ENCODE measurements at places on chromosomes 4 and X.

GRCh38 chrX:2664502-2664901 is 26.6 kb upstream of the CD99 start:
- no peak for DNase-seq

DNA sequence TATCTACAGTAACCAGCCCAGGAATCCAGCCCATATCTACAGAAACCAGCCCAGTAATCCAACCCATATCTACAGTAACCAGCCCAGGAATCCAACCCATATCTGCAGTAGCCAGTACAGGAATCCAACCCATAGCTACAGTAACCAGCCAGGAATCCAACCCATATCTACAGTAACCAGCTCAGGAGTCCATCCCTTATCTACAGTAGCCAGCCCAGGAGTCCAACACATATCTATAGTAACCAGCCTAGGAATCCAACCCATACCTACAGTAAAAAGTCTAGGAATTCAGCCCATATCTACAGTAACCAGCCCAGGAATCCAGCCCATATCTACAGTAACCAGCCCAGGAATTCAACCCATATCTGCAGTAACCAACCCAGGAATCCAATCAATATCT is 445.0 kb upstream of the BOD1L1 start:
- no peak for DNase-seq

DNA sequence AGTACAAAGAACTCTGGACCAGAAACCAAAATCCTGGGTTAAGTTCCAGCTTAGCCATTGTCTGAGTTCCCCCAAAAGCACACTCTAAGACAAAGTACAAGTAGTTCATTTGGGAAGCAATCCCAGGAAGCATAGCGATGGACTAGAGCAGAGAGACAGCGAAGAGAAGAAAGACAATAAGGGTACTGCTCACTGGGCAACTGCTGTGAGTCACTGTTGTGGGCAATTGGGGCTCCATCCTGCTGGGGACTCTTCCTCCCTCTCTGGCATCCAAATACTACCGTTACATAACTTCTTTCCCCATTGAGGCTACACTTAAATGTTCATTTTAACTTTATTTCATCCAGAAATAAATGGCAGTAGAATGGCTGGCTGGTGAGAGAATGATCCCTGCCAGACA is 14.1 kb downstream of the SRPX start:
- no peak for DNase-seq

GRCh38 chrX:72083291-72083690 is 48.4 kb downstream of the RTL5 start:
- DNase-seq: no peak

DNA sequence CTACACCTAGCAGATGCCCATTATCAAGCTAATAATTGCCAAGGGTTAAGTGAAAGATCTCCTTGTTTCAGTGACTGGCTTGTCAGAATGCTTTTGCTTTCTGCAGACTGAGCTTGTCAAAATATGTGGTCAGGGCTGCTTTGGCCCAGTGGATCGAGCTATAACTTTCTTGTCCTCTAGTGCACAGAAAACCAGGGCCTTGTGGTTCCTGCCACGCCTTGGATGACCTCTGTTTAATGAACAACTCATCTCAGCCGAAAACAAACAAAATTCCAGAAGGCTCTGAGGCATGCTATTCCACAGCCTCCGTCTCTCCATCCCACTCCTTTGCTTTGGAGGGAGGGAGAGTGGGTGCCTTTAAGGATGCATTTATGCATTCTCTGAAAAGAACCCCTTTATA is 11.3 kb downstream of the EVC start:
- DNase-seq: no peak

GRCh38 chrX:49951524-49952193 is 29.3 kb downstream of the CLCN5 start:
- DNase-seq: no peak

GRCh38 chrX:32571579-32571978 is 639.8 kb downstream of the DMD start:
- DNase-seq: no peak

GRCh38 chr4:76659103-76659490 is 224.1 kb downstream of the SHROOM3 start:
- DNase-seq: no peak

GRCh38 chr4:31374256-31374960 is 654.2 kb downstream of the PCDH7 start:
- DNase-seq: no peak

GRCh38 chrX:16953606-16954211 is 7.3 kb downstream of the REPS2 start:
- no peak for DNase-seq

GRCh38 chrX:50327235-50327634 is 122.7 kb downstream of the CCNB3 start:
- no peak for DNase-seq

- DNase-seq: no peak
Observed at GRCh38 chr4:65789805-65790204, 119.5 kb upstream of the EPHA5 start.

- DNase-seq: no peak
Observed at GRCh38 chrX:139905051-139905450, 27.8 kb downstream of the ATP11C start.

DNA sequence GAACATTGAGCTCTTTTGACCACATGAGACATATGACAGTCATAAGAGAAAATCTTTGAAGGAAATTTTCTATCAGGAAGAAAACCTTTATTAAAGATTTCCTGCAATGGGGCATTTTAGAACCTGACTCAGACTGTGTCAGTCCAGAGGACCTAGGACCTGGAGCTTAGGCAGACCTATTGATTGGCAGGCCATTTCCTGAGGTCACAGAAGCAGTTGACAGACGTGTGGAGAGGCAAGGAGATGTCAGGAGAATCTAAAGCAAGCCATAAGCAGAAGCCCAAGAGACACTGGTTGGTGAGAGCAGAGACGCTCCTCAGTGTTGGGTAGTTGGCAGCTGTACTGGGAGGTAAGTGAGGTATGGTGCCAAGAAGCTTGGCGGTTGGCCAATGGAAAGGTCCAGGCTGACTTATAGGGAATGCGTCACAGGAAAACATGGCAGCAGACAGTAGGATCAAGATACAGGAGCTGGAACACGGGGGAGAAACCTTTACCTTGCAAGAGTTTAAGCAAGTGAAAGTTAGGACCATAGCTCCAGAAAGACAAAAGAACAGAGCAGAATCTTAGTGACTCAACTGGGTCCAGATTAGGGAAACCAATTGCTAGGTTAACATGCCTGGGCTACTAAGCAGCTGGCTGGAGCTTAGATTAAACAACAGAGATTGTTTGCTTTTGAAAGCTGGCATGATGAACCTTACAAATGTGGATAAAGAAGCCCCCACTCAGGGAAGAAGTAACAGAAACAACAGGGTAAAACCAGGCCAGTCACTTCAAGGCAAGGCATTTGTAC is 18.6 kb downstream of the PALLD start:
- DNase-seq: no peak

DNA sequence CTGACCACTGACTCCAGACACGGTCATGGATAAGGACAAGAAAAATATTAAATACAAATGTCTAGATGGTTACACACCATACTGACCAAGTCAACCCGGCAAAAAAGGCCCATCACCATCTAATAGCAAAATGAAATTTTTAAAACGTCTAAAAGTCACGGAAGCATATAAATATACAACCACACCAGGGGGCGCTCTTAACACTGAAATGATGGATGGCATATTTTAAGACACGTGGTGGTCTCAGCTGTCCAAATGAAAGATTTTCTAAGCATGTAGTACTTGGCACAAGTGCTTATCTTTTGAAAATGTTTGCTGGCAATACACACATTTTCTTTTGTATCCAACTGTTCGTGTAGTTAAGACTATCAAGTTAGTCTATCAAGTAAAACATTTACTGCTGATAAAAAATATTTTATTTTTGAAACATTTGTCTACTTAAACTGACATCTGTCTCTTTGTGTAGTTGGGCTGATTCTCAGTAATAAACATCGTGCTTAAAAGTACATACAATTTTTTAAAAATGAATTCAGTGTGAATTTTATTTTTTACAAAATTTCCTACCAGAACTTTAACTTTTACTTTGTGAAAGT is 64.6 kb downstream of the COX7B2 start:
- DNase-seq: peak; percentile 65

DNA sequence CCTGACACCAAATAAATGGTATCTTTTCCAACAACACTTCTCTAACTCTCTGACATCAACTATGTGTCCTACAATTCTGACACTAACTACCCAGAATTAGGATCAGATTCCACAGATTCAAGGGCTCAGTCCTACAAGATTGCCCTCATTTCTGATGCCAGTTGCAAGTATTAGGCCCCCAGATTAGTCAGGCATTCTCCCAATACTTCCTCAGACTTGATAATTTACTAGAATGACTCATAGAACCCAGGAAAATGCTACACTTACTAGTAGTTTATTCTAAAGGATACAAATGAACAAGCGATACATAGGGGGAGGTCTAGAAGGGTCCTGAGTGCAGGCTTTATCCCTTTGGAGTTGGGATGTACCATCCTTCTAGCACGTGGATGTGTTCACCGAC is 8.5 kb downstream of the TIGD2 start:
- DNase-seq: no peak

DNA sequence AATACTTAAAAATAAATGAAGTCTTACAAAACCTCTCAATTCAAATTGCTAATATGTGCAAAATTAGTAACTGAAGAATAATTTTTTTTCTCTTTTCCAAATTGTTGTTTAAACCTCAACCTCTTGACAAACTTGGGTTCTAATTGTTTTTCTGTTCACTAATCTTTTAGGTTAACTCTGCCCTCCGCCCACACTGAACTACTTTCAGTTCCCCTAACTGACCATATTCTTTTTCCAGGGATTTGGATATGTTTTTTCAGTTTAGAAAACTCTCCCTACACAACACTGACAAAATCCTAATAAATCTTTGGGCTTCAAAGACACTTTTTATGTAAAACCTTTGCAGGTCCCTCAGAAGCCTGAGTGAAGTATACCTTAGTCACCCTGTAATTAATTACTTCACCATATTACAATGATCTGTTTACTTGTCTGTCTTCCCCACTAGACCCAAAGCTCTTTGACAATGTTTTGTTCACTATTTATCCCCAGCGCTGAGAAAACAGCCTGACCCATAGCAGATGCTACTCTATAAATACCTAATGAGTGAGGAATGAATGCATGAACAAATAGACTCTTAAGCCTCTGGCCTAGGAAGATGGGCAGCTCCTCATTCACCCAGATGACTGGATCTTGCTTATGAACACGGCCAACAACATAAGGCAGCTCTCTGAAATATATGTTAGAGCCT is 134.9 kb downstream of the MAML3 start:
- DNase-seq: no peak

- no peak for DNase-seq
Observed at GRCh38 chr4:66855956-66856355, 689.3 kb downstream of the CENPC start.

DNA sequence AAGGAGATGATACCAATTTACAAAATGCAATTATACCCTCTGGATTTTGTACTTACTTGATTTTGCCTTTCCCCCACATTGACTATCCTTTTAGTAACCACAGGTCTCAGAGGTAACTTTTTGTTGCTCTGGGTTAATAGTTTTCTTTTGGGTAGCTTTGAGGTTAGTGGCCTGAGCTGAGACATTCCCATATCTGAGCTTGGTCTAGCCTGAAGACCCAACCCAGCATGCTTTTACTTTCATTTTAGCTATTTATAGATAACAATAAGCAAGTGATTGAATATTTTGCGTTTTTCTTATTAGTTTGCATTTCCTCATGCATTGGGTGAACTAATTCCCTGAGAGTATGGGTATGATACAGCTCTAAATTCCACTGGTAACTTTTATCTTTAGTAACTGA is 11.8 kb downstream of the HTN1 start:
- no peak for DNase-seq

GRCh38 chrX:68936126-68936525 is 107.3 kb downstream of the EFNB1 start:
- no peak for DNase-seq

- no peak for DNase-seq
Observed at GRCh38 chr4:40912460-40913184, 162.9 kb downstream of the NSUN7 start.

GRCh38 chr4:10715135-10715534 is 30.6 kb upstream of the CLNK start:
- DNase-seq: no peak

GRCh38 chrX:129496625-129497024 is 26.7 kb downstream of the SMARCA1 start:
- DNase-seq: no peak

GRCh38 chr4:171719691-171720090 is 93.5 kb upstream of the GALNTL6 start:
- DNase-seq: no peak

GRCh38 chrX:29641461-29641860 is 573.9 kb upstream of the MAGEB2 start:
- DNase-seq: no peak

DNA sequence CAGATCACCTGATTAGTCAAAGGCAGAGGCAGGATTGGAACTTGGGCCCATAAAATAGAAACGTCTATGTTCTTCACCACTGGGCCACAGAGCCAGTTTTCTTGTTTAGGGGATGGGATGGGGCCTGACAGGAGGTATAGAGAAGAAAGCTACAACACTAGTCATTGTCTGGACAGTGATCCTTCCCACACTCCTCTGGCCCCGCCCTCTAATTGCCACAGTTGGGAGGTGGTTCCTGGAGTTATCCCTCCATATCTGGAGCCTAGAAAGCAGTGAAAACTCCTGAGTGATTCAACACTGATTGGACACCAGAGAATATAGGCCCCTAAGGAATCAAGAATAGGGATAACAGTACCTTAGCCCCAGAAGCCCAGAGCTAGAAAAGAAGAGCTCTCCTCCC is 22.9 kb downstream of the RASL11B start:
- DNase-seq: no peak

GRCh38 chr4:100555611-100556337 is 38.0 kb upstream of the EMCN start:
- no peak for DNase-seq

GRCh38 chrX:21725496-21725895 is 32.4 kb downstream of the SMPX start:
- no peak for DNase-seq

DNA sequence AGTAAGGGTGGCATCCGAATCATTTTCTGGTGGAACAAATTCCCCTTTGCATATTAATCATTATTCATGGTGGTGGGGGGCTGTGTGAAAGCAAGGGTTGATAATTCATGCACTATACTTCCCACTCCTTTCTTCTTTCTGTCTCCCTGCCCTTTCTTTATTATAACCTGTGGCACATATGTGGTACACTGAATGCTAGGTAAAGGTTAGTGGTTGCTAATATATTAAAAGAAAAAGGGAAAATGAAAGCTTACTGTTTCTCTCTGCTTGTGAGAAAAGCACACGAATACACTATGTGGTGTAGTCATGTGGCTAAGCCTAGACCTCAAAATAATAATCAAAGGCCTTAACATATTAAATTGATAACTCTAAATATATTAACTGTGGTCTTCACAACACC is 178.4 kb upstream of the RPS6KA3 start:
- no peak for DNase-seq

GRCh38 chrX:11406109-11406765 is 113.0 kb downstream of the AMELX start:
- DNase-seq: no peak

- DNase-seq: no peak
Observed at GRCh38 chrX:20513185-20513584, 246.5 kb upstream of the RPS6KA3 start.
